HS-27A (cell line): ENCODE measurements at places on chromosomes 12 and 14.

DNA sequence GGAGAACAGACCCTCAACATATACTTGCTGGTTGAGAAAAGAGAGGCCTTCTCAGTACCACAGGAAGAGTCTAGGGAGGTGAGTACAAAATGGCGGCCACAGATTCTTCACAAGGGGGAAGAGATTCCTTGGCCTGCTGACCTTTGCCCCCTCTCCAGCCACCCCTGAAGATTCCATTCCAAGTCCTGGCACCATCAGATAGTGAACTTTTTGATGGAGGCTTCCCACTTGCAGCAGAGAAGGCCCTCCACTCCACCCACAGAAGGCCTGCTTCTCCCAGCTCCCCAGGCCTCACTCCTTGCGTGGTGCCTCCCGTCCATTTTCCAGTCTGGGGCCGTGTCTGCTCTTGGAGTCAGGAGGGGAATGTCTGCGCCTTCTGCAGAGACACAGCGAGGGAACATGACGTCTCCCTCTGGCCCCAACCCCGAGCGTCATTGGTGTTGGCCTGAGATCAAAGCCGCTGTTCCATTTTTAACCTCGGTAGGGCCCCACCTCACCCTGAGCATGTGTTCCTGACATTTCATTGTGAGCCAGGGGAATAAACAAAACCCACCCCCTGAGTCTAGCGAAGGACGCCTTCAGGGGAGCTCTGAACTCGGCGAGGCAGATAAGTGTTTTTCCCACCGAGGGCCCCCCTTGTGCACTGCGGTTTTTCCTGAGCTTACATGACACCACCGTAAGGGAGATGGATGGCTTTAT, 268.7 kb upstream of the TBX3 start:
- no peak for DNase-seq

DNA sequence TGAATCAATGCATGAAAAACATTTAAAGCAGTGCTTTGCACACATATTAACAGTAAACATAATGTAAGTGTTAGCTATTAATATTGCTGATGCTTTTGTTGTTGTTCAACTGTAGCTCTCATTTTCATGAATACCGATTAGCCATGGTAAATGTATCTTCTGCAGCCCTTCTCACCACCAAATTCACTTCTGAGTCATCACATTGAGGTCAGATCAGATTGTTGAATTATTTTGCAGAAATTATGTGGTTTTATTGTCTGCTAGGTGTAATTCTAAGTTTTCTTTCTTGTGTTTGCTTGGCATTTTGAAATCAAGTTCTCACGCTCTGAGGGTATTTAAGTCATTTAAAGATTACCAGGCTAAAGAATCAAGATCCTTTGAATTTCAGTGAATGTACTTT, 74.6 kb downstream of the AKAP6 start:
- no peak for DNase-seq

GRCh38 chr14:57161583-57162234, 107.0 kb downstream of the EXOC5 start:
- no peak for DNase-seq

DNA sequence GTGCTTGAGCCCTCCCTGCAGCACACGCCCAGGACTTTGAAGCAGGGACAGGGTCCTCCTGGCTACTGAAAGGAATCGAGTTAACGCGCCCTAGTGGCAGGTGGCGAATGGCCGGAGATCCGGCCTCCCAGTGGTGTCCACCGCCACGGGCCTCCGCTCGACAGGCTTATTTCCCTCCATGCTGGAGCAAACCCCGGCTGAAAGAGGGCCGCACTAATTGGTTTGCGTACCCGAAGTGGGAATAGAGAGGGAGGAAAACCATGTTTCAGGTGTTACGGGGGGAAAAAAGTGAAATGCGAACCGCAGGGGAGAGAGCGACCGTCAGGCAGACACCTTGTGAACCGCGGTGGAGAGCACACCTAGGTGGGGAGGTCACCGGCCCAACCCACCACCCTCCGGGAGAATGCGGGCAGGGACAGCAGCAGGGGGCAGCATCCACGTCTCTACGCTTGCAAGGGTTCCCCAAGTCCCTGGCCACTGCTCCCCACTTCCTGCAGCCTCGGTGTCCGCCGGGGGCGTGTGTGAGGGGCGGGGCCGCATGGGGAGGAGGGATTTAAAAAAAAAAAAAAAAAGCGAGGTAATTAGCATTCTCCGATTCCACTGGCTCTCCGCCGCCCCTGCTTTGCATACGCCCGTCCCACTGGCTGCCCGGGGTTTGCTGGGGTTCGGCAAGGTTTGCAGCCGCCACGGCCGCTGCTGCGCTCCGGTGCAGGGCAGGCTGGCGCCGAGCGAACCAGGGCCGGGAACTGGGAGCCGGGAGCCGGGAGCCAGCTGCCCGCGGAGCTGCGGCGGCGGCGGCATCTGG, 224.6 kb upstream of the CRY1 start:
- no peak for DNase-seq

DNA sequence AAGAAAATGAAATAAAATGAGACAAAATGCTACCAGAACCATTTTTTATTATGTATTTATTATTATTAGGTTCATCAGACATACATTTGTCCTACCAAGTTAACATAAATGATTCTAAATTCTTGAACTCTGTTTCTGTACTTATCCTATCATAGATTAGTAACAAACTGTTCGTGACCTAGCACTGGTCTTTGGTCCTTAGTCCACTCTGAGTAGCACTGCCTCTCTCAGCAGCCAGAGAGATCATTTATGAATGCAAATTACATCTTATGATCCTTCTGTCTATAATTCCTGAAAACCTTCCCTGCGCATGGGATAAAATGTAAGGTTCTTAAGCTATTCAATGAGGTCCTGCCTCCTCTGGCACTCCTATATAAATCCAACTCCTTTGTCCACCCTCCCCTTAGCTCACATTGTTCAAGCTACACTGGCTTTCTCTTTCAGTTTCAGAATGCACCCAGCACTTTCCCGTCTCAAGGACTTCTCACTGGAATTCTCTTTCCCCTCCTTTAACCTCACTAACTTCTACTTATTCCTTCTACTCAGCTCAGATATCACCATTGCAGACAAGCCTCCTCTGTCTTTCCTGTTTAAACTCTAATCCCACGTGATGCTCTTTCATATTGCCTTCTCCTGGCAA, 17.1 kb downstream of the PDZRN4 start:
- DNase-seq, result no peak

GRCh38 chr14:75088566-75089373, 19.3 kb downstream of the ZC2HC1C start:
- no peak for DNase-seq

DNA sequence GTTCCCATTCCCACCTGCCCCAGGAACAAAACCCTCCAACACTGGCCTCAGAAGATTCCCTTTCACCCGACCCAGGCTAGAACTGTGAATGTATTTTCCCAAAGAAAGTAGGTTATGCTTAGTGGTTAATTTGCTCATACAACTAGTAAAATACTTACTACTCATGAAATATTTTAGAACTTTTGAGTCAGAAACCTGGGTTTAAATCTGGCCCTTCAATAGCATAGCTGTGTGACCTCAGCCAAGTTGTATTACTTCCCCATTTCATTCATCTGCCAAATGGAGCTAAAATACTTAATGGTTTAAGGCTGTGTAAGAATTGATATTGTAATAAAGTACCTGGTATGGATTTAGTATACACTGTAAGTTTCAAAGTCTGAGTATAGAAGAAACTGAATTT, 69.1 kb upstream of the DNM1L start:
- no peak for DNase-seq

DNA sequence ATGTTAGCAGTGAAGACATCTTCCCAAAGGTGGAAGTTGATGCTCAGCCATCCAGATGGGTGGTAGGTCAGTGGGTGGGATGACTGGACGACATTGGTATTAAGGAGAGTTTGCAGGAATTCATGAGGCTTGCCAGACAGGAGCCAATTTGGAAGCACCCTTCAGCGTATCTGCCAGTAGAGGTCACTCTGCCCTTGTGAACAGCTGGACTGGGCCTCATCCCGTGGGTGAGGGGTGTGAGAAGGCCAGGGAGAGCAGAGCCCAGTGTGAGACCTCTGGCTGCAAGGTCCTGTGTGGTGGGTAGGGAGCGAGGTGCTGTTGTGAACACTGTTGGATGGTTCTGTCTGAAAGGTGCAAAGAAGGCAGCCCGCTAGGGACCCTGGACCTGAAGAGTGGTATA, 37.7 kb downstream of the SLC5A8 start:
- DNase-seq, result no peak

GRCh38 chr12:62799126-62799736, 135.7 kb downstream of the PPM1H start:
- DNase-seq, result peak; percentile 43

DNA sequence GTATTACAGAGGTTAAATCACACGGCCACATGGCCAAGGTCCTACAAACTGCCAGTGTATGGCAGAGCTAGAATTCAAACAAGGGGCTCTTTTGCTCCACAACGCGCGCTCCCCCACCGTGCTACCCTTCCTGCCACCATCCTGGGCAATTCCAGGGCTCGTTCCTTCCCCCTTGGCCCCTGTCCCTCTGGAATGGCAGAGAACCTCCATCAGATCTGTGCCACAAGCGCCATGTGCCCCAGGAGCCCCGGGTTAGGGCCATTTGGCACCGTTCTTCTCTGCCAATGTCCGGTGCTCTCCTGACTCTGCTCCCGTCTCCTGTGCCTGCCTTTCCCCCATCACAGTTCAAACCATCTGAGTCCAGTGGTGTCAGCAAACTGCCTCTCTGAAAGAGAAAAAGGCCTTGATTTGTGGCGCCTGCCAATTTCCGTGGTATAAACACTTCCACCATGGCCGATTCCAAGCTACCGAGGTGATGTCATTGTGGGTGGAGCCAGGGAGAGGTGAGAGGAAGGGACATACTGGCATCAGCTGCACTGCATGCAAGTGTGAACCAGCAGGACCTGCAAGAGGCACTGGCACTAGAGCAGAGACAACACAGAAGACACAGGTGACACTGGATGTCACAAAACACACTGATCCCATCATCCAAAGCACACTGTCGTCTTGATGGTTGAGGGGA, 163.1 kb downstream of the CALM1 start:
- DNase-seq, result no peak

- peak; percentile 29 for DNase-seq
Observed at GRCh38 chr12:93050026-93050747, 121.1 kb upstream of the EEA1 start.

DNA sequence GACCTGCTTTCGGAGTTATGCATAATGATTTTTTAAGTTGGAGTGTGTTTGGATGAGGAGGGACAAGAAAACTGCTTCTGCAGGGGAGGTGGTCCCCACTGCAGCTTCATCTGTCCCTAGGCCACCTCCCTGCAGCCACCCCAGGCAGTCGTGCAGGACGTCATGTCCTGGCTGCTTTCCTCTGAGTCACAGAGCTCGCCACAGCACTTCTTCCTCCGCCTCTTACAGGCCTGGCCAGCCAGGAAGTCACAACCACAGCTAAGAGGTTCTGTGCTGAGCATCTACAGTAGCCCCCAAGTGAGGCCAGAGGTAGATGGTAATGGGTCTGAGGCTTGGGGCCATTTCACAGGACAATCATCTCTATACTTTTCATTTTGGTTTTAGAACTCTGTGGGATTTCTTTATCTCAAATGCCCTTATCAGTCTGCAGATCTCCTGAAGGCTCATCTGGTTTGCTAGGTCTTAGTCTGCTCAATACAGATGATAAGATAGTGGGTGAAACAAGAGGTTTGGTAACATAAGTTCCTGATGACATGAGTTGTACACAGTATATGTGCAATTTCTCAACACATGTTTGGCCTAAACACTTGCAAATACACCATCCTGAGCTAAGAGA, 106.4 kb downstream of the ARF6 start:
- peak; percentile 74 for DNase-seq

- DNase-seq, result no peak
Observed at GRCh38 chr12:74602881-74603672, 65.4 kb downstream of the ATXN7L3B start.

GRCh38 chr12:52708010-52708409, 4.7 kb upstream of the KRT77 start:
- no peak for DNase-seq

DNA sequence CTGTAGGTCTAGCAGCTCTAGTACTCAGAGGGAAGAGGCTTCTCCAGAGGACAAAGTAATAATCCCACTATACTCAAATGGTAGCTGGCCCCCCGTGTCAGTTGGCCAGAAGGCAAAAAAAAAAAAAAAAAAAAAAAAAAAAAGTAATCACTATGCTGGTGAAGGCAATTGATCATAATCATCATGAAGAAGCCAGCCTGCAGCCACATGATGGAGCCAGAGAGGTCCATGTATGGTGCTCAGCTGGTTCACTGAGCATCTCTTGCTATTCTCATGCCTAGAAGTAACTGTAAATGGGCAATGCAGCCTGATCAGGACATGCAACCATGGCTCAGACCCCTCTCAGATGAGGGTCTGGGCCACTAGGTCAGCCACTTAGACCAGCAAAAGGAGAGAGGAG, 378.8 kb downstream of the MED13L start:
- DNase-seq, result no peak

DNA sequence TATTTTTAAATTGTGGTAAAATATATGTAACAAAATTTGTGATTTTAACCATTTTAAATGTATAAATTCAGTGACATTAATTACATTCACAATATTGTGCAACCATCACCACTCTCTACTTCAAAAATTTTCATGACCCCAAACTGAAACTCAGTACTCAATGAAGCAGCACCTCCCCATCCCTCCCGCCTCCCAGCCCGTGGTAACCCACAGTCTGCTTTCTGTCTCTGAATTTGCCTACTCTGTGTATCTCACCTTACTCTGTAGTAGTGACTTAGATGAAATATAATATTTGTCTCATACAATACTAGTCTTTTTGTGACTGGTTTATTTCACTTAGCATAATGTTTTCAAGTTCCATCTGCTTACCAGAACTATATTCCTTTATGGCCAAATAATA, 36.2 kb downstream of the EML1 start:
- DNase-seq, result no peak

- DNase-seq, result no peak
Observed at GRCh38 chr12:99476956-99477355, 170.6 kb upstream of the GARIN6 start.

GRCh38 chr12:131415781-131416180, 295.1 kb upstream of the SFSWAP start:
- no peak for DNase-seq

DNA sequence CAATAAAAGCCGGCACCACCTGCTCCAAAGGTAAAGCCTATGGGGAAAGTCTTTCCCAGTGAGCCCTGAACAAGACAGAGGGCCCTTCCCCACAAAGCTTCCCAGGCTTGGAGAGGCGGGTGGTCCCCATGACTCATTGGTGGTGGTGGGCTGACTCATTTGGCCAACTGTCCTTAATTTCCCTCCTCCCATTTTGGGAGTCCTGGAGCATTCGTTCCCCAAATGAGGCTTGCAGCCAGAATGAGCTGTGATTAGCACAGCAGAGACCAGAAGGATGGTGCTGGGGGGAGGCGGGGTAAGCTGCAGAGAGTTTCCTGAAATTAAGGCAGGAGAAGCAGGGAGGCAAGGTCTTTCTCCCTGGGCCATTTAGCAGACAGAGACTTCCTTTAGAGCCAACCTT, 241.7 kb downstream of the DPF3 start:
- DNase-seq, result no peak

- no peak for DNase-seq
Observed at GRCh38 chr12:76249501-76249900, 98.7 kb downstream of the BBS10 start.

DNA sequence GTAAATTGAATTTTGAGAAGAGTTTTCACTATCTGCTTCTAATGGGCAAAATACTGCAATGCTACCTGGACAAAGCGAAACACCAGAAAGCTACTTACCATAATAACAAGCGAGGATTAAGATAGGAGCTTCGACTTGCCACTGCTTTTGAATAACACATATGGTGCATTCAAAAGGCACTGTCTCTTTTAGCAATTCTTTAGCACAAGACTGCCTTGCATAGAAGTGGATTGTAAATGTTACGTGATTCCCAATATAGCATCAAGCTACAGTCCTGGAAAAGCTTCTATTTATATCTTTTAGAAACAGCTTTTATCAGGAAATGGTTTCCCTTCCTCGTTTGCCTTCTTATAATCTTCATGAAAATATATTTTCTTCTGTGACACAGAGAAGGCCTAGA, 258.7 kb upstream of the PDE3A start:
- no peak for DNase-seq
